GM23338 (cell line): ENCODE measurements at places on chromosomes 16 and 17. TPM values are rescaled to one million over a fixed set of nuclear protein-coding genes. Genes with fewer than 3 reads are reported as not detected.

The ZG16 gene
- total RNA-seq = not detected in 2 replicates

- H3K27ac ChIP-seq = no peak overlapping the region
- H3K27me3 ChIP-seq = no peaks in the 10 kb centered on the region
- no peaks in the 10 kb centered on the region for H3K36me3 ChIP-seq
- DNase-seq = peak; percentile 86
Measured at GRCh38 chr17:60641810-60642220, 35.8 kb upstream of the BCAS3 start.

GRCh38 chr17:75978938-75979704 is at the start of the genes ACOX1 and TEN1:
Gene ACOX1 (minus strand): TSS chr17:75979166. CDS start chr17:75979073, 93 bp downstream.
Gene TEN1 (plus strand): TSS chr17:75979240. CDS start chr17:75986193, 6,953 bp downstream.
- DNase-seq = peak; percentile 98
- H3K4me1 ChIP-seq = peaks cover 37% of the 10 kb centered on the region
- H3K4me3 ChIP-seq = peak within 1 kb of the TSS; percentile 81
- peak within 1 kb of the TSS; percentile 98 for H3K27ac ChIP-seq
- no peaks in the 10 kb centered on the region for H3K36me3 ChIP-seq
- no peaks in the 10 kb centered on the region for H3K27me3 ChIP-seq

DNA sequence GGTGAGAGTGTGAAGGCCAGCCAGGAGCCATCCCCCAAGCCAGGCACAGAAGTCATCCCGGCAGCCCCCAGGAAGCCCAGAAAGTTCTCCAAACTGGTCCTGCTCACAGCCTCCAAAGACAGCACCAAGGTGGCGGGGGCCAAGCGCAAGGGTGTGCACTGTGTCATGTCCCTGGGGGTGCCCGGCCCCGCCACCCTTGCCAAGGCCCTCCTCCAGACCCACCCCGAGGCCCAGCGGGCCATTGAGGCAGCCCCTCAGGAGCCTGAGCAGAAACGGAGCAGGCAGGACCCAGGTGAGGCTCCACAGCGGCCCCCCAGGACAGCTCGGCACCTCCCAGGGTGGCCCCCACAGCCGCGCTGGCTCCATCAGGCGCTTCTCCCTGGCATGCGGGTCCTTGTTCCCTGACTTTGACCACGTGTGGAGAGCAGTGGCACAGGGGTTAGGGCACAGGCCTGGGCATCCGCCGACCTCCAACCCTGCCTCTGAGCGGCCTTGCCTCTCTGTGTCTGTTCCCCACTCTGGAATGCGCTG is 13.5 kb downstream of the FLYWCH2 start:
- H3K4me3 ChIP-seq = no peak overlapping the region
- no peaks in the 10 kb centered on the region for H3K27me3 ChIP-seq
- H3K4me1 ChIP-seq = no peaks in the 10 kb centered on the region
- no peaks in the 10 kb centered on the region for H3K36me3 ChIP-seq

The ZC3H7A gene
- 32.7 and 61.3 TPM in 2 replicates for total RNA-seq
